HT-29 (cell line): ENCODE measurements at places on chromosomes 6 and 20.

DNA sequence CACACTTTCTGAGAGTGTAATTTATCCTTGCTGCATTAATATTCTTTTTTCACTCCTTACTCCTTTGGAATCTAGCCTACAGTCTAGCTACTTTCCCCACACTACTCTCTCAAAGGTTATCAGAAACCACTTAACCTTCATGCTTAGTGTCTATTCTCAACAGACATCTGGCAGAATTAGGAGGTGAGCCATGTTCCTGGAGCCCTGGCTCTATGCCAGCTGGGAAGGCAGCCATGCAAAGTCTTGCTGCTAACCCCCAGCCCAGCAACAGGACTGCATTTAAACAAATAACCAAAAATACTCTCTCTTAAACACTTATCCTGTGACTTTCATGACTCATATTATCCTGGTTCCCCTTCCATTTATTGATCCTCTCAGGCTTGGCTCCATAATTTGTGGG is 260.2 kb downstream of the BCKDHB start:
- DNase-seq, result no peak

- DNase-seq, result no peak
Measured at GRCh38 chr6:4397307-4397706, 261.9 kb upstream of the ECI2 start.

GRCh38 chr6:134626086-134626485 is 308.2 kb upstream of the SGK1 start:
- no peak for DNase-seq

DNA sequence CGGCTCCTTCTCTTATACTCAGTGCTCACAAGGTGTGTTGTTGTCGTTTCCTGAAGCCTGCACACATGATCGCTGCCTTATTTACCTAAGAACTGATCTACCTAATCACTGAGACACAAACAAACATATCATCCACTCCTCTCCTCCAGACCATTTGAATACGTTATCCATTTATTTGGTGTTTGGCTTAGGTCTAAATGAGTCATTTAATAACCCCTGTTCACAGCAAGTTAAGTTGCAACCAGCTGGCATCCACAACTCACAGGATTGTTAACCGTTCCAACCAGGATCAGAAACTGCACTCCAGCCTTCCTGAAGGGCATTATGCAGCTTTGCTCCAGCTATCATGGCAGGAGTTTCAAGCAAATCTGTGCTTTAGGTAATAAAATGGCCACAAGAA is 511.1 kb upstream of the MAP3K7 start:
- DNase-seq, result no peak

DNA sequence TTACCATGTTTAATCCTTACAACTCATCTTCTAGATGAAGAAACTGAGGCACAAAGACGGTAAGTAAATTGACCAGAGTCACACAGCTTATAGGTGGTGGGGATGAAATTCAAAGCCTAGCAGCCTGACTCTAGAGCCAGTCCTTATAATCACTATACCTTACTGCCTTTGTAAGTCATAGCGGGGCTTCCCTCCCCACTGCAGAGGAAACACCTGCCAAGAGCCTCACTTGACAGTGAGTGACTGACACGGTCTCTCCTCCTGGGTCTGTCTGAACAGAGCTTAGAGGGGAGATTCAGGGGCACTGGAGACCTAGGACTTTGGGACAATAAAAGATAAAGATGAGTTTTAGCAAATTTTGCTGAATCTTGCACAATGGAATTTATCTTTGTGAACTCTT is 12.8 kb downstream of the SUN5 start:
- no peak for DNase-seq

DNA sequence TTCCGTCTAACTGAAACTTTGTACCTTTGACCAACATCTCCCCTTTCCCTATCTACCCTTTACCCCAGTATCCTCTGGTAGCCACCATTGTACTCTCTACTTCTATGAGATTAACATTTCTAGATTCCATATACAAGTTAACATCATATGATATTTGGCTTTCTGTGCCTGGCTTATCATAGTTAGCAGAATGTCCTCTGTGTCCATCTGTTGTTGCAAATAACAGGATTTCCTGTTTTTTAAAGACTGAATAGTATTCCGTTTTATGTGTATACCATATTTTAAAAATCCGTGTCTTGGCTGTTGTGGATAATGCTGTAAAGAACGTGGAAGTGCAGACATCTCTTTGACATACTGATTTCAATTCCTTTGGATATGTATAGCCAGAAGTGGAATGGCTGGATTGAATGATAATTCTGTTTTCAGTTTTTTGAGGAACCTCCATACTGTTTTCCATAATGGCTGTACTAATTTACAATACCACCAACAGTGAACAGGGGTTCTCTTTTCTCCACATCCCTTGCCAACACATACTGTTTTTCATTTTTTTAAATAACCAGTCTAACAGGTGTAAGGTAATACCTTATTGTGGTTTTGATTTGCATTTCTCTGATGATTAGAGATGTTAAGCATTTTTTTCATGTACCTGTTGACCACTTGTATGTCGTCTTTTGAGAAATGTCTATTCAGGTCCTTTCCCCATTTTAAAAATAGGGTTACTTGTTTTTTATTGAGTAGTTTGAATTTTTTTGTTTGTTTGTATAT is 53.8 kb downstream of the CDC5L start:
- no peak for DNase-seq

GRCh38 chr6:23775127-23775526 is 350.9 kb upstream of the NRSN1 start:
- DNase-seq, result no peak

DNA sequence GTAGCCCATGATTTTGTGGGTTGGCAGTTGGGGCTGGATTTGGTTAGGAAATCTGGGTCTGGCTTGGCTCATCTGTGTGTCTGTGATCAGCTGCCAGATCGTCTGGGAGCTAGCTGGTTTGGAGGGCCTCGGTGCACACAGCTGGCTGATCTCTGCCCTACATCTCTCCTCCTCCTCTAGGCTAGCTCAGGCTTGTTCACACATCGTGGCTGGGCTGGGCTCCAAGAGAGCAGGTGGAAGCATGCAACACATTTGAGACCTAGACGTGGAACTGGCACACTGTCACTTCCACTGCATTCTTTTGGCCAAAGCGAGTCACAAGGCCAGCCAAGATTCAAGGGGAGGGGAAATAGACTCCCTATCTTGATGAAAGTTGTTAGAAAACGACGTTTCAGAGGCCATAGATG is 15.9 kb downstream of the NDUFAF5 start:
- DNase-seq, result peak; percentile 65

GRCh38 chr20:3258429-3258828 is 19.4 kb upstream of the SLC4A11 start:
- DNase-seq, result no peak

GRCh38 chr20:43925801-43926200 is 11.1 kb downstream of the TOX2 start:
- peak; percentile 25 for DNase-seq
